Type B pancreatic cell (in vitro differentiated cells): ENCODE measurements at places on chromosomes 6 and 20.

DNA sequence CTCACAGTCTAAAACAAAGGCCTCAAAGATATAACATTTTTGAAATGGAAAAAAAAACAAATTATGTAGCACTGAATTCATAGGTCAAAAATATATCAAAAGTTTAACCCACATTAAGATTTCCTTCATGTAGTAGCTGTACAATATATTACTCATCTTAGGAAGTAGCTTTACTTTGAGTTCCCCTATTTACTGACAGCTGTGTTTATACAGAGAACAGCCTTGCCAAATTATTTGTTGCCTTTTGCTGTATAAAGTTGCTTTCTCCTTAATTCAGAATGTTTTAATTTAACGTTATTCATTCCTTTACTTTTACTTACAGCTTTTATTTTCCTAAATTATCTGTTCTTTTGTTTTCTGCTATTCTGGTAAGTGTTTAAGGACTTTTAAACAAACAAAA, 181.0 kb downstream of the COL12A1 start:
- H3K36me3 ChIP-seq, result no peaks in the 10 kb centered on the region
- no peak overlapping the region for H3K27ac ChIP-seq
- H3K4me1 ChIP-seq, result no peaks in the 10 kb centered on the region

DNA sequence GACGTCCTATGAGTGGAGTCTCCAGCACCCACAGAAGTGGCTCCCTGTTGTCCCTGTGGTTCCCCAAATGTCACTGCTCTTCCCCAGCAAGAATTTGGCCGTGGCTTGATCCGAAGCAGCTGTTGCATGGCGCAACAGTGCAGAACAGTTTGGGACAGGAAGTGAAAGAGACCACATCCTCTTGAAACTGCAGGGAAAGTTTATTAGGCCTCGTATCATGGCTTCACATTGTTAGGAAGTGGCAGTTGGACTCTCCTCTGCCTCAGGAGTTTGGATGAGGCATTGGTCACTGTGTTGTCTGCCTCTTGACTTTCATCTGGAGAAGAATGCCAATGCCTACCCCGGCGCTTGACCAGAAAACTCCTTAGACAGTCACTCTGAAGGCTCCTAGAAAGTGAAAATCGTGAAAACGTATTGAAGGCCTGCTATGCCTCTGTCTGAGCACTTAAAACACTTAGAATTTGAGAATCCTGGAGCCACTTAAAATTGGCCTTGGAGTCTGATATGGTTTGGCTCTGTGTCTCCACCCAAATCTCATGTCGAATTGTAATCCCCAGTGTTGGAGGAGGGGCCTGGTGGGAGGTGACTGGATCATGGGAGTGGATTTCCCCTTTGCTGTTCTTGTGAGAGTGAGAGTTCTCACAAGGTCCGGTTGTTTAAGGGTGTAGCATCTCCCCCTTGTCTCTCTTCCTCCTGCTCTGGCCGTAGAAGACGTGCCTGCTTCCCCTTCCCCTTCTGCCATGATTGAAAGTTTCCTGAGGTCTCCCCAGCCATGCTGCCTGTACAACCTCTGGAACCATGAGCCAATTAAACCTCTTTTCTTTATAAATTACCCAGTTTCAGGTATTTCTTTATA, 334.9 kb upstream of the JARID2 start:
- no peak overlapping the region for H3K4me3 ChIP-seq
- H3K27ac ChIP-seq, result no peak overlapping the region
- DNase-seq, result no peak
- peaks cover 4% of the 10 kb centered on the region for H3K27me3 ChIP-seq

DNA sequence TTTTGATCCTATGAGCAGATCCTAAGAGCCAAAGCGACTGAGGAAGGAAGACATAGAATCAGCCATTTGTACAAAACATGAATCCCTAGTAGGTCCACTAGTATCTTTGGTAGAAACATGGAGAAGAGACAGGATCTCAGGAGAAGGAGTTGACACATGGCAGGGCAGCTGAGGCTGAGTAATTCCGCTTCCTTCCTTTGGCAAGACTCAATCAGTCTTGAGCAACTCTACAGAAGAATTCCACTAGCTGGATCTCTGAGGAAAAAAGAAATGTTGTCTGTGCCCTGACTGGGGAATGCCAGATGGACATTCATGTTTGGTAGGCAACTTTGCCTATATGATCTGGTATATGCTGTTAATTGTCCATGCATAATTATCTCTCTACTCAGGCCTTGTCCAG, 35.3 kb downstream of the ESR1 start:
- no peak for DNase-seq
- H3K27me3 ChIP-seq, result peaks cover 19% of the 10 kb centered on the region
- no peaks in the 10 kb centered on the region for H3K36me3 ChIP-seq

- H3K4me3 ChIP-seq, result no peak overlapping the region
- H3K36me3 ChIP-seq, result no peaks in the 10 kb centered on the region
- no peak for DNase-seq
- H3K27ac ChIP-seq, result no peak overlapping the region
- no peaks in the 10 kb centered on the region for H3K27me3 ChIP-seq
Observed at GRCh38 chr6:113385020-113385431, 472.1 kb upstream of the MARCKS start.

- no peaks in the 10 kb centered on the region for H3K27me3 ChIP-seq
- H3K4me3 ChIP-seq, result no peak overlapping the region
- no peak for DNase-seq
- H3K36me3 ChIP-seq, result no peaks in the 10 kb centered on the region
- H3K4me1 ChIP-seq, result peaks cover 24% of the 10 kb centered on the region
Observed at GRCh38 chr6:15678514-15678913, 15.7 kb upstream of the DTNBP1 start.

- H3K4me1 ChIP-seq, result peaks cover 10% of the 10 kb centered on the region
- H3K4me3 ChIP-seq, result no peak overlapping the region
- H3K27ac ChIP-seq, result no peak overlapping the region
- no peak for DNase-seq
Observed at GRCh38 chr6:34563513-34563870, 7.4 kb upstream of the SPDEF start.

DNA sequence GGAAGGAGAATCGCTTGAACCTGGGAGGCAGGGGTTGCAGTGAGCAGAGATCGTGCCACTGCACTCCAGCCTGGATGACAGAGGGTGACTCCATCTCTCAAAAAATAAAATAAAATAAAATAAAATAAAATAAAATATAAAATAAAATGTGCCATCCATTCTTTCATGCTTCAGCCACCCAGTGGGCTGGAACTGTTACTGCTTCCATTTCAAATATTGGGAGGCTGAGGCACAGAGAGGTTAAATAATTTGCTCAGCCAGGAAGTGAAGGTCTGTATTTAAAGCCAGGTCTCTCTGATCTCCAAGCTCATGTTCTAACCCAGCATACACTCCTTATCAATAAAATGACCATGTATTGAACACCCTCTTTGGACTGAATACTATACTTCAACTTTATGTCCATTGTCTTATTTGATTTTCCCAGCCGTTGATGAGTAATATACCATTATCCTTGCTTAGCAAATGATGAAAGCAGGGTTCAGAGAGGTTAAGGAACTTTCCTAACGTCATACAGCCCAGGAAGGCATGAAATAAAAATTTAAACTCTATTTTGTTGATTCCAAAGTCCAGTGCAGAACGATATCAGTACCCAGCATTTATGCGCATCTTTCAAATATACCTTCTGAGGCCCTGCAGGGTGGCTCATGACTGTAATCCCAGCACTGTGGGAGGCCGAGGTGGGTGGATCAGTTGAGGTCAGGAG, 25.8 kb upstream of the SLC9A8 start:
- H3K4me1 ChIP-seq, result no peaks in the 10 kb centered on the region
- no peaks in the 10 kb centered on the region for H3K36me3 ChIP-seq
- no peaks in the 10 kb centered on the region for H3K27me3 ChIP-seq
- DNase-seq, result no peak

GRCh38 chr6:125078602-125079321, 74.8 kb upstream of the TPD52L1 start:
- no peak overlapping the region for H3K4me3 ChIP-seq
- no peaks in the 10 kb centered on the region for H3K4me1 ChIP-seq
- no peak for DNase-seq
- H3K27me3 ChIP-seq, result no peaks in the 10 kb centered on the region

- H3K4me3 ChIP-seq, result no peak overlapping the region
- no peaks in the 10 kb centered on the region for H3K4me1 ChIP-seq
- no peak for DNase-seq
- H3K36me3 ChIP-seq, result peaks cover 4% of the 10 kb centered on the region
Observed at GRCh38 chr6:156310701-156311100, 466.5 kb upstream of the ARID1B start.

- H3K27ac ChIP-seq, result no peak overlapping the region
- no peak overlapping the region for H3K4me3 ChIP-seq
- DNase-seq, result no peak
- H3K4me1 ChIP-seq, result no peaks in the 10 kb centered on the region
Observed at GRCh38 chr6:131112249-131112648, 23.0 kb upstream of the AKAP7 start.

- DNase-seq, result no peak
- H3K27me3 ChIP-seq, result no peaks in the 10 kb centered on the region
- H3K27ac ChIP-seq, result peak overlapping the region; percentile 74
Observed at GRCh38 chr20:62043131-62043914, 22.4 kb downstream of the TAF4 start.

GRCh38 chr20:17969278-17969883, 563 bp downstream of the MGME1 start:
- peak overlapping the region; percentile 99 for H3K27ac ChIP-seq
- H3K27me3 ChIP-seq, result no peaks in the 10 kb centered on the region
- H3K36me3 ChIP-seq, result peaks cover 19% of the 10 kb centered on the region
- peak overlapping the region; percentile 97 for H3K4me3 ChIP-seq
- H3K4me1 ChIP-seq, result peaks cover 49% of the 10 kb centered on the region
- DNase-seq, result no peak

- no peak overlapping the region for H3K27ac ChIP-seq
- H3K4me1 ChIP-seq, result peaks cover 5% of the 10 kb centered on the region
- no peaks in the 10 kb centered on the region for H3K27me3 ChIP-seq
- no peaks in the 10 kb centered on the region for H3K36me3 ChIP-seq
- no peak for DNase-seq
Observed at GRCh38 chr6:143877584-143878271, 13.5 kb downstream of the ZC2HC1B start.

- H3K4me1 ChIP-seq, result peaks cover 32% of the 10 kb centered on the region
- H3K4me3 ChIP-seq, result no peak overlapping the region
- peaks cover 3% of the 10 kb centered on the region for H3K27me3 ChIP-seq
- H3K36me3 ChIP-seq, result no peaks in the 10 kb centered on the region
Observed at GRCh38 chr6:36751833-36752186, 54.2 kb downstream of the RAB44 start.

GRCh38 chr20:32965581-32966373, 38.5 kb downstream of the SUN5 start:
- H3K27me3 ChIP-seq, result no peaks in the 10 kb centered on the region
- no peaks in the 10 kb centered on the region for H3K36me3 ChIP-seq
- H3K27ac ChIP-seq, result no peak overlapping the region

GRCh38 chr6:121573481-121573880, 138.0 kb downstream of the GJA1 start:
- no peaks in the 10 kb centered on the region for H3K4me1 ChIP-seq
- no peaks in the 10 kb centered on the region for H3K27me3 ChIP-seq
- no peak for DNase-seq

GRCh38 chr20:46572790-46573189, 22.3 kb upstream of the OCSTAMP start:
- H3K36me3 ChIP-seq, result no peaks in the 10 kb centered on the region
- H3K27ac ChIP-seq, result no peak overlapping the region
- H3K27me3 ChIP-seq, result peaks cover 4% of the 10 kb centered on the region
- H3K4me3 ChIP-seq, result no peak overlapping the region

GRCh38 chr6:17484201-17484849, 90.9 kb downstream of the CAP2 start:
- peaks cover 21% of the 10 kb centered on the region for H3K4me1 ChIP-seq
- no peak overlapping the region for H3K27ac ChIP-seq
- no peak overlapping the region for H3K4me3 ChIP-seq
- no peak for DNase-seq

- H3K36me3 ChIP-seq, result no peaks in the 10 kb centered on the region
- no peak overlapping the region for H3K4me3 ChIP-seq
- DNase-seq, result no peak
- peaks cover 3% of the 10 kb centered on the region for H3K27me3 ChIP-seq
Observed at GRCh38 chr6:25050356-25050755, 114.6 kb upstream of the RIPOR2 start.

DNA sequence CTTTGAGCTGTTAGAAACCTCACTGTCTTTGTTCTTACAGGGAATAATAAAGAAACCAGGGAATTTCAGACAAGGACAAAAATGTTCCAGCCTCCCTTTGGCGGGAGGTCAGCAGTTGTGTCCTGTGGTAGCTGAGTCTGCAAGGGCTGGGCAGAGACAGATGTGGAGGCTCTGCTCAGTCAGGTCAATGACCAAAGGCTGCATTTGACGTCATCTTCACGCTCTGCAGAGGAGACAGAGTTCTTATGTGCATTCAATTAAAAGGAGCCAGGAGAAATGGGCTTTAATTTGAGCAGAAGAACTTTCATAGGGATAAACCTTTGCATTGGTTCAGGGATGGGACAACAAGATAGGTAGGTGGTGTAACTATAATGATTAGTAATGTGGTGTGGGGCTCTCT, 45.1 kb upstream of the FOXA2 start:
- H3K4me3 ChIP-seq, result no peak overlapping the region
- H3K27me3 ChIP-seq, result peaks cover 12% of the 10 kb centered on the region
- no peaks in the 10 kb centered on the region for H3K4me1 ChIP-seq
- no peak for DNase-seq
- H3K36me3 ChIP-seq, result no peaks in the 10 kb centered on the region

GRCh38 chr6:29603456-29603855, 18.5 kb downstream of the OR2H2 start:
- H3K4me1 ChIP-seq, result peaks cover 8% of the 10 kb centered on the region
- H3K27me3 ChIP-seq, result no peaks in the 10 kb centered on the region
- no peak overlapping the region for H3K27ac ChIP-seq
- peaks cover 41% of the 10 kb centered on the region for H3K36me3 ChIP-seq
- no peak overlapping the region for H3K4me3 ChIP-seq

DNA sequence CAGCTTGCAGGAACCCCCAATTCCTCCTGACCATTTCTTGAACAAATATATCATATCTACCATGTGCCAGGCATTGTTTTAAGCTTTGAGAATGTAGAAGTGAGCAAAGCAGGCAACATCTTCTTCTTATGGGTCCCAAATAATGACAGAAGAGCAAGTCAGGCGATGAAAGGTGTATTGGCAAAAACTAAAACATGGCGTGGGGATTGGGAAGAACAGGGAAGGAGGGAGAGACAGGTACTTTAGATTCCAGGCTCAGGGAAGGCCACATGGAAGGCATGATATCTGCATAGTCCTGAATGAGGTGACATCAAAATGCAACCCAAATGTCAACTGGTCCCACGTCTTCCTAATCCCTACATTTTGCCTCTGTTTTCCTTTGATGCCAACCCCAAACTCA, 187.1 kb downstream of the ZNF217 start:
- no peak overlapping the region for H3K27ac ChIP-seq
- H3K4me1 ChIP-seq, result peaks cover 24% of the 10 kb centered on the region
- no peak for DNase-seq
- H3K4me3 ChIP-seq, result no peak overlapping the region

DNA sequence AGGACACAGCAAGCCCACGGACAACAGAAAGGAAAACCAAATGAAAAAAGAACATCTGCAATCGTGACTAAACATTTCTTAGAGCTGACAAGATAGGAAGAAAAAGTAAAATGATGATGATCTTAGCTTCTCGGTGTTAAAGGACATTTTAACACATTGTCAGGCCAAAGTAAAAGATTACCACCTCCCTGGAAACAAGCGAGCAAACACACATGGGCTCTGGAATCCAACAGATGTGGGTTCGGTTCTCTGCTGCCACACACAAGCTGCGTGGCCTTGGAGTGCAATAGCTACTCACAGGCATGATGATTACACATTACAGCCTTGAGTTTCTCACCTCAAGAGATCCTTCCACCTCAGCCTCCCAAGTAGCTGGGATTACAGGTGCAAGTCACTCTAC, 7.5 kb upstream of the AAR2 start:
- H3K27me3 ChIP-seq, result no peaks in the 10 kb centered on the region
- no peak overlapping the region for H3K27ac ChIP-seq
- DNase-seq, result no peak
- peaks cover 4% of the 10 kb centered on the region for H3K36me3 ChIP-seq
- no peak overlapping the region for H3K4me3 ChIP-seq
